ENCODE measurements at places on chromosomes 4 and X.

DNA sequence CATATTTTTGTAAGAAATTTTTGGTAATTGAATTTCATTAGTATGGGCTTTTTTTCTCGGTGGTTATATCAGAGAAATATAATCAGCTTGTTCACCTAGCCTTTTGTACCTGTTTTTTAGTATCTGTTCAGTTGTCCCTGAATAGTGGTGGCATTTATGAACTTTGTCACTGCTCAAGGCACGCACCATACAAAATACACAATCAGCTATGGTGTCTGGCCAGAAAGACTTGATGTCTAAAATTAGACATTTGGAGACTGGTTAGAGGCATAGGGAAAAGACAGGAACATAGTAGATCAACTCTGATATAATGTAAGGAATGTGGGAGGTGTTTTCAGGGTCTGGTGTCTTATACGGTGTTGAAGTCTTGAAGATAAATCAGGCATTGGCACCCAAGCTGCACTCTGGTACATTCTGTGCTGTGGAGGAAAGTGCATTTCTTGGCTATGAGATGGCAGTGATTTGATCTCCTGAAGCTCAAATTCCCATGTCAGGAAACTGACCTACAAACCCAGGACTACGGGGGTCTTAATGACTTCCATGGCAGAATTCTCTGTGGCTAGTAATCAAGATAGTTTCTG, 3.6 kb downstream of the ART3 start:
- no peak for DNase-seq

DNA sequence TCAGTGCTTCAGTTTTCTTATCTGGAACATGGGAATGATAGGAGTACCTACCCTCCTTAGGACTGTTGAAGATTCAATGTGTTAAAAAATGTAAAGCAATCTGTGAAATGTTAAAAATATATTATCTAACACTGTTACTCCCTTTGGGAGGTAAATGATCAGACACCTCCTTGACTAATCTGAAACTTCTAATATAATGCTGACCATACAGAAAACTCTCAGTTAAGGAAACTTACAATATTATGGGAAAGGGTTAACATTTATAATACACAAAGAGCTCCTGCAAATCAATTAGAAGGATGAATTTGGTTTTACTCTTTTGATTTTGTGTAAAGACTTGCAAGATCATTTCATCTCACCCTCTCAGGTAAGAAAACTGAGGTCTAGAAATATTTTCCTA, 1.6 kb upstream of the PFKFB1 start:
- DNase-seq, result no peak

DNA sequence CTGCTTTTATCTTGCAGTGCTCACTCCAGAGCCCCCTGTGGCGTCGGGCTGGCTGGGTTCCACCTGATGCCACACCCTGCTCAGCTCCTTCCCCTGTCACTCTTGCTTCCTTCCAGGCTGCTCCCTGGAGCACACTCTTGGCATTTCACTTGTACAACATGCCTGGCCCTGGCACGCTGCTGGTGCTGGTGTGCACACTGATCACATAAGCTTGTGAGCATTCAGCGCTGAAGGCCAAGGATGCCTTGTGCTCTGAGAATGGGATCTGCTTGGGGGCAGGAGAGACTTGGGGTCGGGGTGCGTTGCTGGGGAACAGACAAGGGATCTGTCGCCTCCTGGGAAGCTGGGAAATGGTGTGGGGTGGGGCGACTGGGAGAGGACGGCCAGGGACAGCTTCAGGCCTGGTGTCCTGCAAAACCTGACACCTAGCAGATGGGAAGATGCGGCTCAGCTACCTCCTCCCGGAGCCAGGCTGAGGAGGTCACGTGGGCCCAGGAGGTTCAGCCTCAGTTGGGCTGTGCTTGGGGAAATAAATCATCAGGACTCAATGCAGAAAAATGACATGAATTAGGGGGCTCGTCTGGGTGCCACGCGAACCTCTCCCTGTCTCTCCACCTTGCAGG, 108.5 kb downstream of the PHKA2 start:
- DNase-seq, result no peak

GRCh38 chr4:16783119-16783518, 115.3 kb downstream of the LDB2 start:
- DNase-seq, result no peak

- no peak for DNase-seq
Measured at GRCh38 chrX:149185087-149185486, 320.0 kb downstream of the IDS start.

DNA sequence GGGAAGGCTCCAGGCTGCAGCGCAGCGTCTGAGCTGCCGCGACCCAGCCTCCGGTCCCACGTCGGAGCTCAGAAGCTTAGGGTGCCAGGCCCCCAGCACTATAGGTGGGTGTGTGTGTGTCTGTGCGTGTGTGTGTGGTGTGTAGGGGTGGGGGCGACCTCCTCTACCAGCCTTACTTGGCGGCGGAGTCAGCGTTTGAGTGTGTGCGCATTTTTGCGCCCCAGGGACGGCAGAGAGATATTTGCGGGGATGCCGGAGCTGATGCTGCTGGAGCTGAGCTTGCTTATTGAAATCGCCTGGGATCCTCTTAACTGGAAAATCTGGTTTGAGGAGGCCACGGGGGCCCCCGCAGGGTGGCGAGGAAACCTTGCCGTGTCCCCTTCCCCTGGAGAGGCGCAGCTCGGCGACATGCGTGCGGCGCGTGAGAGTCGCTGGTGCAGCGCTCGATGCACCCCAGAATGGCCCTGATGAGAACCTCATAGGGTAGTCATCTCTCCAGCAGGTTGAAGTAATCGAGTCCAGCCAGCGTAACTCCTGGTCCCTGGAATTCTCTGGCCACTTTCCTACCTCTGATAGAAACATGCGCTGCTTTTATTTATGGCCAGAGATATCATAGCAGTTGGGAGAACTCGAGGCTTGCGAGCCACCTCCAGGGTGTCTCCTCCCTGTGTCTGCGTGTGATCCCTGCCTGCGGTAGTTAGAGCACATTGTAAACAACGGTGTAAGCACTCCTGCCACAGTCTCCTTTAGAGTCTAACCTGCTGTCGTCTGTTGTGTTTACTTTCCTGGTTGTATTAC, 2.7 kb downstream of the ADGRL3 start:
- DNase-seq, result no peak

- DNase-seq, result no peak
Measured at GRCh38 chr4:142567199-142567598, 278.9 kb downstream of the INPP4B start.
